ENCODE measurements at places on chromosomes 1 and 21. TPM values are rescaled to one million over a fixed set of nuclear protein-coding genes. Genes with fewer than 3 reads are reported as not detected.

- H3K27ac ChIP-seq: peak overlapping the region; percentile 82
- H3K36me3 ChIP-seq: no peaks in the 10 kb centered on the region
- H3K27me3 ChIP-seq: no peaks in the 10 kb centered on the region
- no peak for DNase-seq
Observed at GRCh38 chr1:6700853-6701436, 671 bp downstream of the DNAJC11 start.

GRCh38 chr1:246306415-246307037, 200.6 kb downstream of the SMYD3 start:
- peaks cover 4% of the 10 kb centered on the region for H3K4me1 ChIP-seq
- no peaks in the 10 kb centered on the region for H3K27me3 ChIP-seq
- no peak for DNase-seq
- H3K27ac ChIP-seq: no peak overlapping the region
- no peaks in the 10 kb centered on the region for H3K36me3 ChIP-seq

- H3K27me3 ChIP-seq: no peaks in the 10 kb centered on the region
- no peak overlapping the region for H3K4me3 ChIP-seq
- DNase-seq: no peak
- peaks cover 21% of the 10 kb centered on the region for H3K4me1 ChIP-seq
Observed at GRCh38 chr1:155069551-155070157, 6.1 kb downstream of the EFNA4 start.

- H3K4me3 ChIP-seq: no peak overlapping the region
- no peaks in the 10 kb centered on the region for H3K27me3 ChIP-seq
- no peak for DNase-seq
- no peak overlapping the region for H3K27ac ChIP-seq
- peaks cover 10% of the 10 kb centered on the region for H3K4me1 ChIP-seq
Observed at GRCh38 chr1:226650236-226650841, 88.7 kb downstream of the ITPKB start.

Gene BRDT
- total RNA-seq: not detected

Gene FCRL6
- not detected for total RNA-seq

DNA sequence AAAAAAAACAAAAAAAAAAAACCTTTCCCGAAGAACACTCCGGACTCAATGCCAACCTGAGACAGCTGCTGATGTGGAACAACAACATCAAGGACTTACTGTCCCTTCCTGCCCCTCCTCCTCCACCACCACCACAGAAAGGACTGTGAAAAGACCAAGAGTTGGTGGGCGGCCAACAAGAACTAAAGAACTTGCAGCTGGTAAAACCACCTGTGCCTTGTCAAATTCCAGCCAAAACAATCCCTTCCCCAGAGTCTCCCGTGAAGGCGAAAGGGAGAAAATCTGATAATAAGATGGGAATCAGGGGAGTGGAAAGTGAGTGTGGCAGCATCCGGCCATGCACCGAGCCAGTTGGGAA, 88.9 kb downstream of the PROX1 start:
- DNase-seq: peak; percentile 65
- H3K27ac ChIP-seq: no peak overlapping the region
- H3K27me3 ChIP-seq: no peaks in the 10 kb centered on the region
- H3K36me3 ChIP-seq: no peaks in the 10 kb centered on the region
- no peaks in the 10 kb centered on the region for H3K4me1 ChIP-seq

GRCh38 chr1:214553142-214553710, 1.8 kb upstream of the PTPN14 start:
- H3K4me3 ChIP-seq: no peak overlapping the region
- H3K27ac ChIP-seq: peak overlapping the region; percentile 98
- H3K4me1 ChIP-seq: peaks cover 28% of the 10 kb centered on the region
- no peak for DNase-seq
- no peaks in the 10 kb centered on the region for H3K36me3 ChIP-seq
- no peaks in the 10 kb centered on the region for H3K27me3 ChIP-seq

- H3K27ac ChIP-seq: no peak overlapping the region
- no peak for DNase-seq
- no peaks in the 10 kb centered on the region for H3K36me3 ChIP-seq
- H3K4me1 ChIP-seq: peaks cover 14% of the 10 kb centered on the region
Observed at GRCh38 chr21:38312822-38313221, 56.0 kb downstream of the KCNJ15 start.

Gene TINAGL1
- 47.2 TPM for total RNA-seq

- H3K36me3 ChIP-seq: no peaks in the 10 kb centered on the region
- peak; percentile 12 for DNase-seq
- H3K27ac ChIP-seq: no peak overlapping the region
- H3K4me3 ChIP-seq: no peak overlapping the region
Observed at GRCh38 chr1:88973520-88974137, 18.8 kb downstream of the KYAT3 start.

Gene TTC24
- not detected for total RNA-seq

Gene ITLN2
- total RNA-seq: not detected

DNA sequence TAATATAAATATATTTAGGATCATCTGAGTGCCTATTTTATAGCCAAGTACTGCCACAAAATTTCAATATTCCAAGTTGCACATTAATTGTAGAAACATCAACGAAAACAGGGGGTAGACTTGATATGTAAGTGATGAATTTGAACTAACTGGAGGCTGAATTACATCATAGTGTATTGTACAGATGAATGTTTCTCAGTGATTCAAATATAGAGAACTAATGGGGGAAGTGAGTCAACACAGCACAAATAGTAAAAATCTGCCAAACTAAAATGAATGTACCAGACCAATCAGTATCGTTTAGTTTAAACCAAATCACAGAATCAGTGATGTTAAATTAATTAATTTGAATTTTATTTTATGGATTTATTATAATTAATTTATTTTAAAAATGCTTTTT, 42.8 kb downstream of the RTCA start:
- H3K4me3 ChIP-seq: no peak overlapping the region
- H3K27me3 ChIP-seq: no peaks in the 10 kb centered on the region

GRCh38 chr1:234656070-234656895, 46.3 kb upstream of the IRF2BP2 start:
- no peak for DNase-seq
- H3K4me1 ChIP-seq: peaks cover 31% of the 10 kb centered on the region
- H3K36me3 ChIP-seq: no peaks in the 10 kb centered on the region
- H3K27ac ChIP-seq: peak overlapping the region; percentile 85
- H3K27me3 ChIP-seq: no peaks in the 10 kb centered on the region

DNA sequence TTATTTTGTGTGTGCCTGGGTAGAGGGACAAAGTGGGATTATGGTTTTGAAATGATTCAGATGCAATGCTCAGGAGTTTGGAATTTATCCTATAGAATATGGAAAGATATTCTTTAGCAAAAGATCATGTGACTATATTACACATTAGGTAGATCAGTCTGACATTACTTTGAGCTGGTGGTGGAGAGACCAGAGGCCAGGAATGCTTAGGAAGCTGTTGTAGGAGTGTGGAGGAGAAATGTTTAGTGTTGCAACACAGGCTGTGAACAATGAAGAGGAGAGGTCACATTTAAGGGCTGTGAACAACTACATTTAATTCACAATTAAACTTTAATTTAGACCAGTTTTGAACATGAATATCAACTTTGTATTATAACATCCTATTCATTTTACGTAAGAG, 45.3 kb upstream of the PODN start:
- no peaks in the 10 kb centered on the region for H3K36me3 ChIP-seq
- no peaks in the 10 kb centered on the region for H3K27me3 ChIP-seq
- no peak overlapping the region for H3K27ac ChIP-seq
- DNase-seq: no peak
- H3K4me3 ChIP-seq: no peak overlapping the region

Gene DPYD
- 17.1 TPM for total RNA-seq

DNA sequence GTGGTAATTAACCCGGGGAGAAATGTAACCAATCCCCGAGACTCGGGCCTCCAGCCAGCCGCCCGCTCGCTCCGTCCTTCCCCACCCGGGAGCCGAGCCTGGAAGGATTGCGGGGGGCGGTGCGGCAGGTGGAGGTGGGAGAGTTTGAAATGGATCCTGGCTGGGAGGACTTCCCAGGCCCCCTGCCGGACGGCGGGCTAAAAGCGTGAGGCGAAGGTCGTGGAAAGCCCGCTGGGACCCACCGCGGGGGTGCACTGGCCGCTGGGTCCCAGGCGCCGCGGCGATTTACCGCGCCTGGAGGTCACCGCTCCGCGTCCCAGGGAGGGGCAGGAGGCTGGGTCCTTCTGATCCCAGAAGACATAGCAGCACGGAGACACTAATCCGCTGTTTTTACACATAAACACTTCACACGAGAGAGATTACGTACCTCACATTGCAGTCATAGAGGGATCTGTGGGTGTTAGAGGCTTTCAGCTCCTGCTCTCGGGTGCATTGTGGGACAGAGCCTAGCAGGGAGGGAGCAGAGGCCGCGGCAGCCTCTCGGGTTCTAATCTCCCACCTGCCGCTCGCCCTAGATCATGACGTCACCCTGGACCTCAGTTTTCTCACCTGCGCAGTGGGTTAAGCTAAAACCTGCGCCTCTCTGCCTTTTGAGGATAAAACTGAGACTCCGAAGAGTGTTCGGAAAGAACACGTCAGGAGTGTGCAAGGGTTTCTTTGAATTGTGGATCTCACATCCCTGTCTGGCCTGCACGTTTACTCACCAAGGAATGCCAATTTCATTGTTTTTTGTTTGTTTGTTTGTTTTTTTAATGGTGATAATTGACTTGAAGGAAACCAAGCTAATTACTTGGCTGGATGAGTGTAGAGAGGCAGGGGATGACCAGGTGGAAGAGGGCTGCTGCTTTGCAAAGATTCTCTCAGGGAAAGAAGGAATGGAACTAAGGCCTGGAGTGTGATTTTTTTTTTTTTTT, 17.1 kb upstream of the TMEM9 start:
- no peaks in the 10 kb centered on the region for H3K36me3 ChIP-seq
- peaks cover 32% of the 10 kb centered on the region for H3K4me1 ChIP-seq
- peak overlapping the region; percentile 9 for H3K4me3 ChIP-seq
- no peaks in the 10 kb centered on the region for H3K27me3 ChIP-seq

DNA sequence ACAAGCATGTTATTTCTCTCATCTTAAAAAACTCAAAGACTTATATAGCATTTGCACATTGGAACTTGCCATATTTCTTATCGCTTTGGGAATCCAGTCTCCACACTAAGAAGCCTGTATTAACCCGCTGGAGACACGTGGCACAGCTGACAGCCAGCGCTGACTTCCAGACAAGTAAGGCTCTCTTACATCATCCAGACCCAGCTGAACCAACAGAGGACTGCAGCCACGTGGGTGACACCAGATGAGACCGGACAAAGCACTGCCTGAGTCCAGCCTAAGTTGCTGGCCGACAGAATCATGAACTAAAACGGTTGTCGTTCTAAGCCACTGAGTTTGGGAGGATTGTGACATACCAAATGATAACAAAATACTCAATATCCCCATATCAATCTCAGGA, 6.3 kb upstream of the CD247 start:
- H3K36me3 ChIP-seq: no peaks in the 10 kb centered on the region
- peaks cover 4% of the 10 kb centered on the region for H3K4me1 ChIP-seq
- H3K27ac ChIP-seq: no peak overlapping the region
- no peaks in the 10 kb centered on the region for H3K27me3 ChIP-seq
- no peak overlapping the region for H3K4me3 ChIP-seq

Gene SRSF11
- 174 TPM for total RNA-seq

Gene HSD3B1
- total RNA-seq: not detected

DNA sequence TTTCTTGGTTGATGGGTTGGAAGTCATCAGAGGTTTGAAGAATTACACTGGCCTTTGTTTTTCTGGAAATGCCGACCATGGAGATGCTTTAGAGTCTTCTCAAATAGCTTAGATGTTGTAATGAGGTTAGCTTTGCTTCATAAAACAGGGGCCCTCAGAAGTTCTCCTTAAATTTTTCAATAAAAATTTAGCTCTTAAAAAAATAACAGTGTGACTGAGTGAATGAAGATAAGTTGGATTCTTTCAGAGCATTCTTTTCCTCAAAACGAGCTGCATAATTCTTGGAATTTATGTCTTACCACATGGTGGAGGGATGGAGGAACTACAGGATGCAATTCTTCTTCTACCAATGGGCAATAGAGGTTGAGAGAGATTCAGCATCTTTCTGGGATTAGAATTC, 23.4 kb downstream of the SYT11 start:
- no peak for DNase-seq
- no peaks in the 10 kb centered on the region for H3K36me3 ChIP-seq
- no peak overlapping the region for H3K27ac ChIP-seq
- H3K4me1 ChIP-seq: no peaks in the 10 kb centered on the region
- H3K27me3 ChIP-seq: no peaks in the 10 kb centered on the region

- H3K27me3 ChIP-seq: no peaks in the 10 kb centered on the region
- H3K4me3 ChIP-seq: no peak overlapping the region
- no peak for DNase-seq
Observed at GRCh38 chr1:56249234-56249633, 330.1 kb downstream of the PLPP3 start.

Gene F5
- total RNA-seq: 0.33 TPM
